ENCODE measurements at places on chromosomes 5 and 9. TPM values are rescaled to one million over a fixed set of nuclear protein-coding genes. Genes with fewer than 3 reads are reported as not detected.
A peak's percentile ranks its signal among the peaks of the same experiment; 100 is the strongest.

DNA sequence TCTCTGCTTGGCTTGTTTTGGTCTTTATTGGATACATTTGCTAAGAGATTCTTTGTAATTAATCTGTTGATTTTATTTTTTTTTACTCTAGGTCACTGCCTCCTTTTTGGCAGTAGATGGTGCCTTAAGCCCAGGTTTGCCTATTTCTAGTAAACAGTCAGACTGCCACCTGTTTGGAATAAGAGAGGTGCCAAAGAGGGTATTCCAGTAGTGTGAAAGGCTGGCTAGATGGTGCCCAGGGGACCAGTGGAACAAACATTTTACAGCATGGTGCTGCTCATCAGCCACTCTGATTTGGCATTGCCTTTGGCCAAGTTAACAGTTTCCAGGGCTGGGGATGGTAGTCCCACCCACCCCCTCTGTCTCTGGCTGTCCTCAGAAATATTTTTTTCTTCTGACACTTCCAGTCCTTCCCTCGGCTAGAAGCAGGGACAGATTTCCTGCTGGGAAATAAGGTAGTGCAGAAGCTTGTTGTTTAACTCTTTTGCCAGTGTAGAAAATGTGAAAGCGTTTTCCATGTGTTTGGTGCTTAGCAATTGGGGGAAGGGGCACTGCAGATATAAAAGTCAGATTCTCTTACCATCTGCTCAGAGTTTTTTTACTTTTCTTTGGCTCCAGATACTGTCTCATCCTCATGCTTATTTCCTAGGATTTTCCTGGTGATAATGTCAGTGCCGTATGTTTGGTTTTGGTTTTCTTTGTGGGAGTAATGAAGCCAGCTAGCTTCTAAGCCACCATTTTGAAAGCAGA, 36.6 kb upstream of the FBXL7 start:
- no peak for ATAC-seq

DNA sequence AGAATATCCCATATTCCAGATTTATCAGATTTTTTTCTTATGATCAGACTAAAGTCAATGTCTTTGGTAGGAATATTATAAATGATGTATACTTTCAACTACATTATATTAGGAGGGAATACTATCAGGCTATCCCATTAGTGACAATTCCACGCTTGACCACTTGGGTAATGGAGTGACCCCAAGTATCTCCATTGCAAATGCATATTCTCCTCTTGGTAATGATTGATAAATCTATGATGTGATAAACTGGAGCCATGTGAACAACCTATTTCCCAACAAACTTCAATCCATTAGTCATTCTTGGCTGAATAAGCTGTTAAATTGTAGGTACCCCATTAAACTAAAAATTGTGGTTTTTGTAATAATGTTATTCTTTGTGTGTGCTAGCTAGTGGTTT, 12.2 kb upstream of the MPDZ start:
- ATAC-seq: no peak

DNA sequence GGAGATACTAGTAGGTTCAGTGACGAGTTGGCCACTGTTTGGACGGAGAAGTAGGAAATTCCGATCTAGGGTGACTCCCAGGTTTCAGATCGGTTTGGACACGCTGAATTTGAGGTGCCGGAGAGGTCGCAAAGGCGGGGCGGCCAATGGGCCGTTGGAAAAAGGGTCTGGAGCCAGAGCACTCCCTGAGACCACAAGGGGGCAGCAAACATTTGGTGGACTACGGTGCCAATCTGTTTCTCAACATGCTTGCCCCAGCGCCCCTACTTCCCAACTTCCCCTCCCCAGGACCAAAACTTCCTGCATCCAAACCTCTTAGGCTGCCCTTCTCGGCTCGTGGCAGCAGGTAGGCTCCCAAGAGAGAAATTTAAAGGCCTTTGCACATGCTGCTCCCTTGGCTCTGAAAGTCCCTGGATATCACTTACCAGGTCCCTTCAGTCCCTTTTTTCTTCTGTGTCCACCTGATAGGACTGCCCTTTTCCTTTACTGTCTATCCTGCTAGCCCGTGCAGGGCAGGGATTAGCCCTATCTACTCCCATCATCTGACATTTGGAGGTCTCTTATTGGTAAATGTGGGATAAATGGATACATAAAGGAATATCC, 992 bp upstream of the RPP25L start:
- ATAC-seq: peak; percentile 57

DNA sequence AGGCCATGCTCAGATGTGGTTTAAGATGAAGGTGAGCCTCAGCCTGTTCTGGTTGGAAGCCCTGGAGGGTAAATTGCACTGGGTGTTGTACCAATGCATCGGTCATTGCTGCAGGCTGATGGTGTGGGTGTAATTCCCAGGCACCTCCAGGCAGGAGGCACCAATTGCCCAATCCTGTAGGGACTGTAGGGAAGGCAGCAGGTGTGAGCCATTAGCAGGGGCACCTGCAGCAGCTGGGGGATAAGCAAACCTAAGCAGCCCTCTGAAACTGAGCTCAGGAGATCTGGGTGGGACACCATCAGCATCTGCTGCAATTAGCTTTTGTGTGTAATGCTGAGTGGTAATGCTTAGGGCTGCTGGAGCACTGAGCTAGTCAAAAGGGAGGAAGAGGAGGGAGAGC, 190.1 kb upstream of the TBC1D2 start:
- no peak for ATAC-seq

The IFNA13 gene
- not detected for total RNA-seq

Data from activated T-helper 17 cell treated with anti-CD3 and anti-CD28 coated beads, Interleukin-2, amount 50 U/mL, for 72 hours (primary cell).